Adrenal gland (tissue), 19 donors: ENCODE measurements at places on chromosomes 3 and 15. TPM values are rescaled to one million over a fixed set of nuclear protein-coding genes. Genes with fewer than 3 reads are reported as not detected.

DNA sequence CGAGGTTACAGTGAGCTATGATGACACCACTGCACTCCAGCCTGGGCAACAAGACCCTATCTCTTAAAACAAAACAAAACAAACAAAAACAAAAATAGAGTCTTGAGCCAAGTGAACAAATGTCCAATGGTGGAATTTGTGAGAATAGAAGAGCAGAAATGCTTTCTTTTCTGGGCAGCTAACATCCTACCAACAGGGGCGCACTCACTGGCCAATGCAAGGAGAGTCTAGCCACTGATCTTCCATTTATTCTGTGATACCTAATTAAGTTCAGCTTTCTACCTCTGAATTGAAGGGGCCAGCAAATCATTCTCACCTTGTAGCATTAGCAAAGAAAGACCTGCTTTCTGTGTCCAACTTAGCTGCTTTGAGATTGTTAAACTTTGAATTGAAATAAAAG lies 301.9 kb upstream of the NR2F2 start:
- H3K27me3 ChIP-seq, result no peaks in the 10 kb centered on the region
- H3K27ac ChIP-seq, result no peak overlapping the region

DNA sequence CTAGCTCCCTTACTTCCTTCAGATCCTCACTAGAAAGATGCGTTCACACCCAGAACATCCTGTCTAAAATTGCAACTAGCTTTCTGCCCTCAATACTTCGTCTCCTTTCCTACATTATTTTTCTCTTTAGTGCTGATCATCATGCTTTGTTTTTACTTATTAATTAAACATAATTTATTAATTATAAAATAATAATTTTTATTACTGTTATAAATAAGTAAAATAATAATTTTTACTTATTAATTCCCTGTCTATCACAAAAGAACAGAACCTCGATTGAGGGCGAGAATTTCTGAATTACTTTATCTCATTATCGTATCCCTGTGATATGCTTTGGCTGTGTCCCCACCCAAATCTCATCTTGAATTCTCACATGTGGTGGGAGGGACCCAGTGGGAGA lies 41.3 kb downstream of the GOLIM4 start:
- no peak overlapping the region for H3K4me3 ChIP-seq
- no peak overlapping the region for H3K27ac ChIP-seq
- no peaks in the 10 kb centered on the region for H3K27me3 ChIP-seq
- peaks cover 20% of the 10 kb centered on the region for H3K4me1 ChIP-seq

DNA sequence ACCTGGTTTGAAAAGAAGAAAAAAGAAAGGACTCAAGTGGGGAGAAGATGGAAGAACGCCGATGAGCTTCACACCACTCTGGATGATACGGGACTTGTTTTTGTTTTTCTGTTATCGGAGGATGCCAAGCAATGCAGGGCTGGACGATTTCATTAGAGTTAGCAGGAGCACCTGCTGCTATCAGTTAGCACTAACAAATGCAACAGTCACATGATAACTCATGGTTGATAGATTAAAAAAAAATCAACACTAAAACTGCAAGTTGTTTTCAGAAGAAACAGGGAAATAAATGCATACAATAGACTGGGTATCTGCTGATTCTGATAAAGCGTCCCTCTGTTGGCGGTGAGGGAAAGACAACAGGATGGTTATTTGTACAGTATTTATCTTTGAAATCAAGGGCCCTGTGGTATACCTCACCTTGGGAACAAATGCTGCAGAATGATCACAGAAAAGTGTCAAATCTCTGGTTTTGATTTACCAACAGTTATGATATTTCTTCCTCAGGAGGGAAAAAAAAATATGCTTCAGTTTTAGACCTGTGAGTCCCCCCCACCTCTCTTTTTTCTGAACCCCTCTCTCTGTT lies 575.1 kb downstream of the FOXP1 start:
- no peak for DNase-seq
- H3K27ac ChIP-seq, result no peak overlapping the region

DNA sequence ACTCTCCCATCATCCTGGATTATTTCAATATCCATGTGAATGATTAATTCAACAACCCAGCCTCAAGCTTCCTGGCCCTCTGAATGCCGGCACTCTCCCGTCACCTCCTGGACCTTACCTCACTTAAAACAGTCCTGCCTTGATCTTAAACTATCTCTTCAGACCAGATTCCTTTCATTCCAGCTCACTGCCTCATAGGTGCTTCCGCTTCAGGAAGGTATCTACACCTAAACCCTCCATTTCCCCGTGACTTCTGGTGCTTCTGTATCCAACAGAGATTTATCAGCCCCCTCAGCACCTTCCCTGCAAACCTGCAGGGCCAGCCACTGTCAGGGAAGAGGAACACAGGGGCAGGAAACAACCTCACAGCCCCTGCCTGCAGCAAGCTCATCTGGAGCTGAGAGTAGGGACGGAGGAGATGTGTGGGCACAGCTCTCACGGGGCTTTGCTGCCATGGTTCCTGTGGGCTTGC lies 98.9 kb upstream of the TJP1 start:
- H3K36me3 ChIP-seq, result no peaks in the 10 kb centered on the region
- no peaks in the 10 kb centered on the region for H3K4me1 ChIP-seq
- no peak overlapping the region for H3K4me3 ChIP-seq
- H3K27ac ChIP-seq, result no peak overlapping the region
- H3K27me3 ChIP-seq, result no peaks in the 10 kb centered on the region

DNA sequence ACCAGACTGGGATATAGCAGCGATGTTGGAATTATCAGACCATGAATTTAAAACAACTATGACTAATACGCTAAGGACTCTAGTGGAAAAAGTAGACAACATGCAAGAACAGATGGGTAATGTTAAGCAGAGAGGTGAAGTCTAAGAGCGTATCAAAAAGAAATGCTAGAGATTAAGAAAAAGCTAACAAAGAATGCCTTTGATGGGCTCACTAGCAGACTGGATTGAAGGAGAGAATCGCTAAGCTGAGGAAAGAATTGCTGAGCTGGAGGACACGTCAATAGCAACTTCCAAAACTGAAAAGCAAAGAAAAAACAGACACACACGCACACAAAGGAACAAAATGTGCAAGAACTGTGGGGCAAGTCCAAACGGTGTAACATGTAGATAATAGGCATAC lies 20.0 kb upstream of the CMTM6 start:
- no peak overlapping the region for H3K27ac ChIP-seq
- no peaks in the 10 kb centered on the region for H3K27me3 ChIP-seq
- DNase-seq, result no peak

DNA sequence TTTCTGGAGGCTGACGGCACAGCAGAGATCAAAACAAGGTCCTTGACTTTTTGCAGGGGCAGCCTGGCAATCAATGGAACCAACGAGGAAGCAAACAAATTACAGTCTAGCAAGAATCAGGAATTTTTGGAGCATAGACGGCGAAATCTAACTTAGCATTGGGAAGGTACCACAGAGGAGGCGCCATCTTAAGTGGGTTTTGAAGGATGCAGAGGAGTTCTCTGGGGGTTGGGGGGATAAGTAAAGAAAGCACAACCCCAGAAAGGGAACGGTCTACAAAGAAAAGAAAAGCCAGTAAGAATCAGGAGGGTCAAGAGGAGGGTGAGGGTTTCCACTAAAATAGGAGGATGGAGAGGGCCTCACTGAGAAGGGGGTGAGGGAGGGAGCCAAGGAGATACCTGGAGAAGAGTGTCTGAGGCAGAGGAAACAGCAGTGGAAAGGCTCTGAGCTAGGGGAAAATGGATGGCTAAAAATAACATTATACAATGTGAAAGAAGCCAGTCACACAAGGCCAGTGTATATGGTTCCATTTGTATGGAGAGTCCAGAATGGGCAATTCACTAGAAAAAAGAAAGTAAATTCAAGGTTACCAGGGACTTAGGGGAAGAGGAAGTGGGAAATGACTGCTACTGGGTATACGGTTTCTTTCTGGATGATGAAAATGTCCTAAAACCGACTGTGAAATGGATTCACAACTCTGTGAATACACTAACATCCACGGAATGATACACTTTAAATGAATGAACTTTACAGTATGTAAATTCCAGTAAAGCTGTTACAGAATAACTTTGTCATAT lies 25.2 kb upstream of the IQSEC1 start:
- H3K27ac ChIP-seq, result no peak overlapping the region
- H3K36me3 ChIP-seq, result no peaks in the 10 kb centered on the region
- no peaks in the 10 kb centered on the region for H3K4me1 ChIP-seq
- H3K4me3 ChIP-seq, result no peak overlapping the region
- DNase-seq, result no peak

GRCh38 chr3:133021206-133021605 lies 17.0 kb upstream of the TMEM108 start:
- H3K36me3 ChIP-seq, result no peaks in the 10 kb centered on the region
- no peaks in the 10 kb centered on the region for H3K4me1 ChIP-seq
- H3K4me3 ChIP-seq, result no peak overlapping the region
- no peak for DNase-seq
- H3K27me3 ChIP-seq, result no peaks in the 10 kb centered on the region

- no peaks in the 10 kb centered on the region for H3K36me3 ChIP-seq
- no peak overlapping the region for H3K27ac ChIP-seq
- no peak overlapping the region for H3K4me3 ChIP-seq
- peak; percentile 2 for DNase-seq
- H3K27me3 ChIP-seq, result no peaks in the 10 kb centered on the region
Observed at GRCh38 chr3:138890555-138891187, 55.9 kb upstream of the PIK3CB start.

GRCh38 chr3:71372911-71373637 lies 210.5 kb downstream of the FOXP1 start:
- peaks cover 8% of the 10 kb centered on the region for H3K4me1 ChIP-seq
- DNase-seq, result no peak
- no peaks in the 10 kb centered on the region for H3K27me3 ChIP-seq
- H3K4me3 ChIP-seq, result no peak overlapping the region

GRCh38 chr3:94249491-94250079 lies 186.7 kb downstream of the NSUN3 start:
- H3K27me3 ChIP-seq, result no peaks in the 10 kb centered on the region
- no peak overlapping the region for H3K27ac ChIP-seq
- no peaks in the 10 kb centered on the region for H3K4me1 ChIP-seq
- H3K4me3 ChIP-seq, result no peak overlapping the region
- DNase-seq, result peak; percentile 67

The ROBO2 gene
- 2.5 TPM for polyA plus RNA-seq

The LRRC31 gene
- polyA plus RNA-seq, result not detected

The UBAP1L gene
- polyA plus RNA-seq, result 5.7 TPM
